ENCODE measurements at places on chromosomes 12 and 14.

DNA sequence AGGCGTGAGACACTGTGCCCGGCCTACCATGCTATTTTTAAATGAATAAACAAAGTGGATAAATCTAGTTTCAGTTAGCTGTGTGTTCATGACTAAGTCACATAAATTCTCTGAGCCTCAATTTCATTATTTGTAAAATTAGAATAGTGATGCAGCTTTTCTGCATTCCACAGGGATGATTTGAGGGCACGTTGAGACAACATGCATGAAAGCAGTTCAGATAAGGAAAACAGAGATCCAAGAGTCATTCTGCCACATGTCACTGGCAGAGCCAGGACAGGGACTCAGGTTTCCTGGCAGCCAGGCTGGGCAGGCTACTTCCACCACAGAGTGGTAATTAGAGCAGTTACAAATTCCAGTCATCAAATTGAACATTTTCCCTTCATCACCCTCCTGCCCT, 2.9 kb upstream of the PPP4R4 start:
- no peak for DNase-seq

DNA sequence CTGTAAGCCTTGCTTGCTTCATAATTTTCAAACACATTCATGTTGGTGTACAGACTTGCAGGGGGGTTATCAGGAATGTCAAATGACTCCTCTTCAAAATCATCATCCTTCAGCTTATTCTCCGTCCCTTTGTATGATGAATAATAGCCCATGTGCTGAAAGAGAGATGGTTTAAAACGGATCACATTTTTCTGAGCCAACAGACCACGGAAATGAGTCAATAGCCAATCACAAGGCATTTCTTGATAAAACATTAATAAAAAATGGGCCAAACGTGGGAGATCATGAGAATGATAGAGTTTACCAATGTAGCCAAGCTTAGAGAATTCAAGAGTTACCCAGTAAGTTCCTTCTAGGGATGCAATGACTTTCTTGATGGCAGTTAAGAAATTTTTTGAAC, 105.5 kb downstream of the NTS start:
- no peak for DNase-seq

GRCh38 chr12:81079280-81080076, 1.6 kb downstream of the ACSS3 start:
- no peak for DNase-seq

GRCh38 chr12:23686095-23686494, 263.4 kb downstream of the SOX5 start:
- DNase-seq, result no peak

- no peak for DNase-seq
Measured at GRCh38 chr14:35072226-35072625, 26.2 kb downstream of the FAM177A1 start.

DNA sequence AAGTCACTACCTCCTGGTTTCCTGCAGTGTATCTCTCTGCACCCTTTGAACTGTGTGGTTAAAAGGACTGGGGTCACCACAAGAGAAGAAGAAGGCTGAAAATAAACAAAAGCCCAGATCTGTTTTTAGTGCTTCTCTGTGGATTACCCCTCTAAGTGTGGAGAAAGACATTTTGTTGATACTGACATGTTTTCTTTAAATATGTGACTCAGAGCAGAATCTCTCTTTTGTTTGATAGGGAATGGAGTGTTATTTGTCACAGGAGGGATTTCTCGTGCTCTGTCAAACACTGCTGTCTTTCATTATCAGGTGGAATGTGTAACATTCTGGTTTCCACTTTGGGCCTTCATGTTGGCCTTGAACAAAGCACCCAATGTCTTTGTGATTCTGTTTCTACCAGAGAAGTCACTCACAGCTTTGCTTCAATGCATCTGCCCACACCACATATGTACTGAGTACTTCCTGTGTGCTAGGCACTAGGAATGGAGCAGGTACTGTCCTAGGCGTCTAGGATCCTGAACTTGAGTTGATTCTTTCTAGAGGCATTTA, 82.1 kb downstream of the PLXNC1 start:
- no peak for DNase-seq
